ENCODE measurements at places on chromosomes 5 and 9.

DNA sequence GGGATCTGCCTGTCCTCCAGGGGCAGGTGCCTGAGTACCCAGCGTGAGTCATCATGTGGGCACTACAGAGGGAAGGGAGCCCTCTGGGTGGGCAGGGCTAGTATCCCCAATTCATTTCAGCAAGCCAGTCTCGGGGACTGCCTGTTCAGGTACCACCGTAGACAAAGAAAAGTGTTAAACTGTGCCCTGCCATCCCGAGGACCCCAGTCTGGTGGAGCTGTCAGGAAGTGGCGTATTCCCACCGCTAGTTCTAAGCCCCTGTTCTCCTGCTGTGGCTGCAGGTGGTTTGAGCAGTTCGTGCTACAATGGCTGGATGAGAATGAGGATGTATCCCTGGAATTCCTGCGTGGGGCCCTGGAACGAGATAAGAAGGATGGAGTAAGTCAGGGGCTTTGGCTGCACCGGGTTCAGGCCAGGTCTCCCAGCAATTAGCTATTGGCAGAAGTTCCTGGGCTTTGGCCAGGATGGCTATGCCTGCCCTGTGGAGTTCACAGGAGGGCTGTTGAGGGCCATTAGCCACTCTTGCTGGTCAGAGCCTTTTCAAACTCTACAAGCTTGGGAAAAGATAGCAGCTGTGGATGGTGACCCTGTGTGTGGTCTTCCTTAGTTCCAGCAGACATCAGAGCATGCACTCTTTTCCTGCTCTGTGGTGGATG, 93.2 kb upstream of the RUSC2 start:
- no peak for DNase-seq

GRCh38 chr5:59335544-59335943, 558.0 kb downstream of the PDE4D start:
- peak; percentile 24 for DNase-seq

GRCh38 chr5:146618434-146618833, 102.4 kb upstream of the GPR151 start:
- no peak for DNase-seq

GRCh38 chr9:133115604-133116345, 5.3 kb downstream of the RALGDS start:
- no peak for DNase-seq

DNA sequence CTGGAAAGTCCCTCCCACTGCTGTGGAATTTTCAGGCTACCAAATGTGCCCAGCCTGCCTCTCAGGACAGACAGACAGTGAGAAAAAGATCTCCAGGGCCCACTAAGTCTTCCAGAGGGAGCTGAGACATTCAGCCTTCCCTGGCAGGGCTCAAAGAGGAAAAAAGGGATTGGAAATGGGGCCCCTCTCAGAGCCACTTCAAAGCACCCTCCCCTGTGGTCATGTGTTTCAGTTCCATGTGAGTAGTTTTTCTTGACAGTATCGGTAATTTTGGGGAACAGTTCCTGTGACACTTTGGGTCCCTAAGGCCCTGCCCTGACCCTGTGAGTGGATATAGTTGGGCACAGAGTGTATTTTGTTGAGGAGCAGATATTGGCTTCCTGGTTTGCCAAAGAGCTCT, 25.0 kb downstream of the LARP1 start:
- no peak for DNase-seq

DNA sequence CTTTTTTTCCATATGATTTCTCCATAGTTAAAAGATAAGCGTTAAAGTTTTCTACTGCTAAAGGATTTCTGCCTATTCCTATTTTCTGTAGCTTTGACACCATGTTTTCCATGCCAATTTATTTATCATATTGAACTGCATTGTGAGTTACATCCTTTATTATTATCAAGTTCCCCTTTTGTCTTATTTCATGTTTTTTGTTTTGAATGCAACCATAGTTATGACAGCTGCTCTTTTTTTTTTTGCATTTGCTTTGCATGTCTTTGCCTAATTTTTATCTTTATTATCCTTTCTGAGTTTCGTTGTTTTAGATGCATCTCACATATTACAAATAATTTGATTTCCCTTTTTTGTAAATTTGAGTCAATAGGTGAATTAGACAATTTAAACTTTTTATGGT, 161.5 kb downstream of the DEPDC1B start:
- DNase-seq, result no peak

GRCh38 chr9:38153152-38153909, 84.3 kb upstream of the SHB start:
- DNase-seq, result no peak

DNA sequence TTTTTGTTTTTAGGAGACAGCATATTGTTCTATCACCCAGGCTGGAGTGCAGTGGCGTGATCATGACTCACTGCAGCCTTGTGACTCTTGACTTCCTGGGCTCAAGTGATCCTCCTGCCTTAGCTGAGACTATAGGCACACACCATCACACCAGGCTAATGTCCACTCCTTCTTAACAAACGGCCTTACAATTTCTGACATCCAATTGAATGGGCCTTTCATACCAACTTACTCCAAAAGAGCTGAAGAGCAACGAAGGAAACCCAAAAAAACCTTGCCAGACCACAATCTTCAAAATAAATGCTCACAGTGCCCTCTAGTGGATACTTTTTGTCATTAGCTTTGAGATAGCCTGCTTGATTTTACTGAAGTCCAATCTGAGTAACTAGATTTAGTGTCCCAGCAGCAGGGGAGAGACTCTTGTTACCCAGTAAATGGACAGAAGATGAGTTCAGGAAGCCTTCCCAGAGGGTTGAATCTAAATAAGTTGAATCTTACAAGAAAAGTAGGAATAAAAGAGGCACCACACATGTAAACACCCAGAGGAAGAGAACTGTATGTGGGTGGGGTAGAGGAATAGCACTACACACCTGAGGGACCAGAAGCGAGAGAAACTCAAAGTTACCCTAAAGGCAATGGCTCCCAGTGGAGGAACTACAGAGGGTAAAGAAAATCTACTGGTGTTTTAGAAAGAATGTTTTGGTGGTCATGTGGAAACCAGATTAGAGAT, 9.3 kb downstream of the ZNF622 start:
- DNase-seq, result peak; percentile 100

GRCh38 chr5:72234265-72234700, 85.8 kb downstream of the MRPS27 start:
- no peak for DNase-seq

DNA sequence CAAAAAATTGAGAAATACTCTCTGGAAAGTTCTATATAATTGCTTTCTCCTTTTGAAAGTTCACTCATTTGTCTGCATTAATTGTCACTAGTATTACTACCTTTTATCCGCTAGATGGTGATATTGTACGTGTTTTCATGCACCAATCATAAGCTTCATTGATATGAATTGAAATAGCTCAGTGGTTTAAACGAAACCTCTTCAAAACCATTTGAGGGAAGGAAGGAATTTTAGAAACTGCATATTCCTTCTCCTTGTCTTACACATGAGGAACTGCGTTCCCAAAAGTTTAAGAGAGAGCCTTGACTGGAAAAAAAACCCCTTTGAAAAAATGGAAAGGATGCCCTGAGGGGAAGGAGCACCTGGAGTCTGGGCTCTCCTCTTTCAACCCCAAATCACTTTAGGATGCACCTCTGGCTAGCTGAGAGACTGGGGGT, 98.6 kb downstream of the YTHDC2 start:
- DNase-seq, result peak; percentile 64

DNA sequence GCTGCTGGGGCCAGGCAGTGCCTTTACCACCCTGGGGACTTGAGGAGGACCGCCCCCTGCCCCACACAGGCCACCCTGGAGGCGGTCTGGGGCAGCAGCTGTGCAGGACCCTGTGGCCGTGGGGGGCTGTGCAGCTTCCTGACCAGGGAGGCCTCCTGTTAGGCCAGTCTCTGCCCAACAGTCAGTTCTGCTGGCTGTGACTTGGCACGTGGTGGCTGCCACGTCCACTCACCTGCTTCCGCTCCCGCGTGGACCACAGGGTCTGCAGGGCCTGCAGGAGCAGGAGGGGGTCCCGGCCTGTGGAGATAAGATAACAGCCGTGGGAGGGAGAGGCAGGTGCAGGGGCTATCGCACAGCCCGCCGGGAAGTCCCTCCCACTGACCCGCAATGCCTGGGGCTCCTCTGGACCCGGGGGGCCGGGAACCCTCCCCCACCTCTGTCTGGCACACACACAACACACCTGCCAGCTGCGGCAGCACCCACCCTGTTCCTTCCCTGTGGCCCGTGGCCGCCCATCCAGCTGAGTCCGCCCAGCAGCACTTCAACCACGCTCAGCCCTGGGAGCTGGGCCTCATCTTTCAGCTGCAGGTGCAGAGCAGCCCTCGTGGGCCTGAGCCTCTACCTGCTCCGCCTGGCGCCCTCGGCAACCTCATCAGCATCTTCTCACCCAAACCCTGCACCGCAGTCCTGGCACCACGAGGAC, 39.7 kb downstream of the EXD3 start:
- DNase-seq, result no peak

- DNase-seq, result no peak
Measured at GRCh38 chr5:178114325-178115135, 1.2 kb downstream of the N4BP3 start.

DNA sequence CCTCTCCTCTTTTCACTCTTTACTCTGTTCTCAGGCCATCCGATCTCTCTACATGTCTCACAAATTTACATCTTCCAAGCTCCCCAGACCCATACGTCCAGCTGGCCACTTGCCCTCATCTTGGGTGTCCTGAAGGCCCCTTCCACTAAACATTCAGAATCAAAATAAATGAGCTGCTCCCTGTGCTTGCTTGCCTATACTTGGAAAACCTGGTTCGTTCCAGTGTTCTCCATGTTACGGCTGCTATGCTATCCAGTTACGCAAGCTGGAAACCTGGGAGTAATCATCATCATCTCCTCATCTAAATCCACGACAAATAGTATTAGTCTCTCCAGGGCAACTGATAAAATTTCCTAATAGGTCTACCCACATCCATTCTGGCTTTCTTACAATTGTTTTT, 165.0 kb upstream of the FBXL17 start:
- DNase-seq, result no peak

- DNase-seq, result no peak
Measured at GRCh38 chr5:24141046-24141445, 503.7 kb downstream of the CDH10 start.

All from SK-MEL-5 (cell line).